ENCODE measurements at places on chromosomes 3 and 15.

GRCh38 chr3:10389339-10389738, 68.4 kb upstream of the SEC13 start:
- DNase-seq: no peak

DNA sequence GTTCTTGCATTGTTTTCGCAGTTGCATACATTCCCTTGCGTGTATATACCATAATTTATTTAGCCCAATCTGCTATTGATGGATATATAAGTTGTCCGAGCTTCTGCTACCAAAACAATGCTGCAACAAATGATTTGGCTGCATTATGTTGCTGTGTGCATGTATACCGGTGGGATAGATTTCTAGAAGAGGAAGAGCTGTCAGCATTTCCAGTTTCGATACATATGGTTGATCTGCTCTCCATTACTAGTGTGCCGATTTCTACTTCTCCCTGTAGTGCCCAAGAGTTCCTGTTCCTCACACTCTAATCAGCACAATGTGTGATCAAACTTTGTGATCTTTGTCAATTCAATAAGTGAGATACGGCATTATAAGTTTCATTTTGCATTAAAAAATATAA, 92.8 kb upstream of the NMNAT3 start:
- no peak for DNase-seq

DNA sequence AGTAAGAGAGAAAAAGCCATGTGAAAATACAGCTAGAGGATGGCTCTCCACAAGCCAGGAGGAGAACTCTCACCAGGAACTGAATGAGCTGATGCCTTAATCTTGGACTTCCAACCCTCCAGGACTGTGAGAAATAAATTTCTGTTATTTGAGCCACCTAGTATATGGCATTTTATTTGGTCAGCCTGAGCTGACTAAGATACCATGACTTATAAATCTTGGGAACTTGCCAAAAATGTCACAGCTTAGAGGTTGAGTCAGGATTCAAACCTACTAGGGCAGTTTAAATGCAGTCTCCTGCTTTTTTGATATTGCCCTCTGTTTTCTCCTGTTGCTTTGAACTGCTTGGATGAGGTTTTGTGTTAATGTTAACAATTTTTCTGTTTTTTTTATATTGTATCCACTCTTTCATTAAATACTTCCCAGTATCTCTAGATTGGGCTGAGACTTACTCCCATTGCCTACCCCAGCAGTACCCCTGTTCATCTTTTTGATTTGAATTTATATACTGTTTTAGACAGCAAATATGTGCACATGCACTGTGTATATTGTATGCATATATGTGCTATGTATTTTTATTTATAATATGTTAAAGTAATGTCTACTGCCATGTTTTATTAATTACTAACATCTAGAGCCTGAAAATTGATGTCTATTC, 1223.2 kb downstream of the OTOL1 start:
- DNase-seq: no peak

DNA sequence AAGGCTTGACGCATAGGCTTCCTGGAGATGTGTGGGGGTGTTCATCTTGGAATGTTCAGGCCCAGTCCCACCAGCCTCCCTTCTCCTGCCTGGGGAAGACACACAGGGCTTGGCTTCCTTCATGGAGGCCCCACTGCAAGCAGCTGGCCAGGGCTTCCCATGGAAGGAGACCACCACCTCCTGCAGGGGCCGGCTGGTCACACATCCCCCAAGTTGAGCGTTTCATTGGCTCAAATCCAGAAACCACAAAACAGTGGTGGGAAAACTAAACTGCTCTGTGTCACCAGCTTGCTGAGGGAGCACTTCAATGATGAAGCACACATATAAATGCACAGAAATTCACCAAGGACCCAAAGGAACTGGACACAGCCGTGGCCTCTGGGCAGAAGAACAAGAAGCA, 8.3 kb downstream of the IQSEC1 start:
- DNase-seq: no peak

DNA sequence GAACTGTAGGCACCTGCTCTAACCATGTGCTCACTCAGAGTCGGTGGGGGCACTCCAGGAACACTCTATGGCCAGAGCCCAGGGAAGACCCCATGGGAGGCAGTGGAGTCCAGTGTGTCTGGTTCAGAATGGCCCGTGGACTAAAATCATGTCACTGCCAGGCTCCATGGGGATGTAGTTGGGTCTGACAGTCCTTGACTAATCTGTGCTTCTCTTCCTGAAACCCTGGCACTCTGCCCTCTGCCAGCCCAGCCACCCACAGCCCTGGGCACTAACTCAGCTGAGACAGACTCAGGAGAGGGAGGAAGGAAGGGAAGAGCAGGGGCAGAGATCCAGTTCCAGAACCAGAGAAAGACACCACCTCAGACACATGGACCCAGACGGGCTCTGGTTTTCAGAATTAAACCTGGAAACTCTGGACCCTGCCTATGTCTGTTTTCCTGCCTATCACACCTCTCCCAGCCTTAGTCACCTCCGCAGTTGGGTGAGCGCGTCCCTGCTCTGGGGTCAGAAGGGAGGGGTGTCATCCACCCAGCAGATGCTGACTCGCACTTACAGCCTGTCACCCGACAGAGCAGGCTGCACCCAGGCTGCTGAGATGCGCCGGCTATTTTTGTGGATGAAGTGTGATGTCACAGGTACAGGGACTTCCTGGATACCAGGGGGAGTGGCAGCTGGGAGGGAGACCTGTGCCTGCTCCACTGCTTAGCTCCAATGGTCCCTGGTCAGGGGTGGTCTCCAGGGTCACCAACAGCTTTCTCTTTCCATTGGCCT, 56.8 kb upstream of the INSYN1 start:
- no peak for DNase-seq

All from GDM1 (cell line).